ENCODE measurements at places on chromosomes 7 and 10.

GRCh38 chr10:23338155-23338828 lies 6.3 kb downstream of the C10orf67 start:
- peak; percentile 60 for DNase-seq

GRCh38 chr7:129832701-129833227 lies 120.0 kb downstream of the UBE2H start:
- DNase-seq: no peak

DNA sequence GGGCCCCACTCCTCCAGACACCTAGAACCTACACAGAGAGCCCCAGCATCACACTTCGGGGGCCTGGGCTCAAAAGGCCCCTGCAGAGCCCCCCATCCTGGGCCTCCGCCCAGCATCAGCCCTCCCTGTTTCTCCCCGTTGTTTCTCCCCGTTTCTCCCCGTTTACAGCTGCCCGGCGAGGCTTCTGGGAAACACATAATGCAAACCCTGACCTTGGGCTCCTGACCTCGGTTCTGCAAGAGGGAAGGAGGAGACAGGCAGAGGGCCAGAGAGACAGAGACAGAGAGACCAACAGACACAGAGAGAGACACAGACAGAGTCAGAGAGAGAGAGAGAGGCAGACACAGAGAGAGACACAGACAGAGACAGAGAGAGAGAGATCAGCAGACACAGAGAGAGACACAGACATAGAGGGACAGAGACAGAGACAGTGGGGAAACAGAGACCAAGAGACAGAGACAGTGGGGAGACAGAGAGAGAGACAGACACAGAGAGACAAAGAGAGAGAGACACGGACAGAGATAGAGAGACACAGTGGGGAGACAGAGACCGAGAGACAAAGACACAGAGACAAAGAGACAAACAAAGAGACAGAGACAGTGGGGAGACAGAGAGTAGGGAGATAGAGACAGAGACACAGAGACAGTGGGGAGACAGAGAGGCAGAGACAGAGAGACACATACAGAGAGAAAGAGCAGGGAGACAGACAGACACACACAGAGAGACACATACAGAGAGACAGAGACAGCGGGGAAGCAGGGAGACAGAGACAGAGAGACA lies 12.5 kb downstream of the VENTX start:
- no peak for DNase-seq

DNA sequence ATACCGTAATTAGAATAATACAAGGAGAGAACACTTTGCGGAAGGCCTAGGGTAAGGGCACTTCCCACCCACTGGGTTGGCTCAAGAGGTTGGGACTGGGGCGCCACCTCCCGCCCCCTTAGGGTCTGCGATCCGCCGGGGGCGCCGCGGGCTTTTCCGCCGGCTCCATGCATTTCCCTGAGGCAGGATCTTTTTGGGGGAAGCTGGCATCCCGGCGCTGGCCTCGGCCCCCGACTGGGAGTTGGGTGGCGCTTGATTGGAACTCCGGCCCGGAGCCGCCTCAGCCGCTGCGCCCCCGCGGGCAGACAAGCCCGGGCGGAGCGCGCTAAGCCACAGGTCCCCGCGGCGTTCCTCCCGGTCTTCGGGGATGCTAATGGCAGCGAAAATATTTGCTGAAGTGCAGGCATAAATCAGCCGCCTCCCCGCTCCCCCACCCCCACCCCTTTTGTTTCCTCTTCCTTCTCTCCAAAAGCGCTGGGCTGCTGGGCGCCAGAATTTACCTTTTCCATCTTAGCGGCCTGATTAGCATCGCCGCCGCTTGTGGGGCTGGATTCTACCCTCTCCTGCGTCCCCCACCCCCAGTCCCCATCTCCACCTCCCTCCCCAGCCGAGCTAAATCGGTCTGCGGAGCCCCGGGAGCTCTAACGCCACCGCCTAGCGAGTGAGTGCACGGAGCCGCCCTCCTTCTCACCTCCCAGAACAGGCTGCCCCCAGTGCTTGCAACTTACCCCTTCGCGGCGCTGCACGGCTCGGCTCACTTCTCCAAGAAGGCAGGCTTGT lies 5.1 kb downstream of the UNC5B start:
- no peak for DNase-seq

- no peak for DNase-seq
Observed at GRCh38 chr10:67783606-67784294, 54.2 kb downstream of the DNAJC12 start.

- DNase-seq: no peak
Observed at GRCh38 chr10:95674643-95675042, 18.1 kb upstream of the ALDH18A1 start.

GRCh38 chr10:48377751-48378530 lies 71.5 kb downstream of the MAPK8 start:
- no peak for DNase-seq

DNA sequence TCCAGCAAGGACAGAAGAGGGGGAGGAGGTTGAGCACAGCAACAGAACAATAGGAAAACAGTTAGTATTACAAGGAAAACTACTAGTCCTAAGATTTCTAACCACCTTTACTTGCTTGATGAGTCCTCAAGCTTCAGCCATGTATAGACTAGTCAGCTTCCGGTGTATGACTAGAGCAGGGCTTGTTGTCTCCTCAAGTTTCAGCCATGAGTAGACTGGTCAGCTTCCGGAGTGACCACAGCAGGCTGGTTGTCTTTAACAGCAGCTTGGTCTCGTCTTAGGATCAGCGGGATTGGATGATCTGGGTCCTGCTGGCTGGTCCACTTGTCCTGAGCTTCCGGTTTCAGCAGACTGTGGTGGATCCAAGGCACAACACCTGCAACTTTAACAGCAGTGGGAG lies 10.6 kb upstream of the ZNF239 start:
- no peak for DNase-seq

DNA sequence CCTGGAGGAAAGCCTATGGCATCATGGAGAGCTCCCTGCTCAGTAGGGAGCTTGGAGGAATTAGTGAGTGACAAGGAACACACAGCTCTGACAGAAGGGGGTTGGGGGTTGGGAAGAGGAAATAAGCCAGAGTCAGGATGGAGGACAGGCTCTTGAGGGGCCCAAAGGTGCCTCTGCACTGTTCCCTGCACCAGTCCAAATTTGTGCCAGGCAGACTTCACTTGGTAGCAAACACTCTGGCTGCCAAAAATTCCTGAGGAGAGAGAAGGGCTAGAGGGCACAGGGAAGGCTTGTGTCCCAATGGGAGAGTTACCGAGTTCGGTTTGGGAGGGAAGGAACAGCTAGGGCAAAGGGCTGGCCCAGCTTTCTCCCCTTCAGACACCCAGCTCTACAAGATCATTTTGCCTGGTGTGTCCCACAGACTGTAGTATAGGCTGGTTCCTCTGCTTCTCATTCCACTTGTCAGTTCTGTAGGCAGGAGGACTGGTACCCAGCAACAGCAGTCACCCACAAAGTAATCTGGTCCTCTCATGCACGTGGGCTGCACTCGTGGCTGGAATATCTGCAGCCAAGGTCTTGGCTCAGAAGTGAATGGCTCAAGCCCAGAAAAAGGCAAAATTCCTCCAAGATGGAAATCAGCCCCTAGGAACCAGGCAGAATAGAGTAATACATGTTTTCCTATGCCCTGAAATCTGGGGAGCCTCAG lies 8.0 kb upstream of the KCNIP2 start:
- no peak for DNase-seq

DNA sequence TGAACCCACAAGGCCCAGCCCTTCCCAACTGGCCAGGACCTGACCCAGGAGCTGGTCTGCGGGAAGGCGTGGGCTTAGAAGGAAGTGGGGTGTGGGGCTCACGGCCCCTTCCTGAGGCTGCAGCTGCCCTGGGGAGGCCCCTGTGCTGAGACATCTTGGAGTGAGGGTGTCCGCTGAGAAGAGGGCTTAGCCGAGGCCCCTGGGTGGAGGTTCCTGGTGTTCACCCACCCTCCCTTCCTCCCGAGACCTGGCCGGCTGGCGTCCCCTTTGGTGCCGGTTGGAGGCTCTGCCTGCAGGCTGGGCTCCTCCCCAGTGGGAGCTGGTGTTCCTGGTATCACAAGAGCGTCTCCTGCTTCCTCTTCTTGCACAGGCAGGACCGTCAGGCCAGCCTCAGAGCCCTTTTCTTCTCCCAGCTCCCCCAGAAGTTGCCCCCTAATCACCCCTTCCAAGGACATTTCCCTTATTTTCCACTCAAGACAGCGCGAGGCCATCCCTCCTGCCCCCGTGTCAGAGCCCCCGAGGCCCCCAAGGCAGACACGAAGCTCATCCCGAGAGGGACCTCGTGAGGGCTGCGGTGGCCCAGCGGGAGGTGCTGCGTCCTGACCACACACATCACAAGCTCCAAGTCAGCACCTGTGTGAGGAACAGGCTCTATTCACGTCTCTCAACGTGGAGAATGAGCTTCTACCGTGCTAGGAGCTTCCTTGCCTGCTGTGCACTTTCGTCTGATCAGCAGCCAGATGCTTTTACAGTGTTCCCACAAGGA lies 25.1 kb upstream of the FAM20C start:
- DNase-seq: no peak

DNA sequence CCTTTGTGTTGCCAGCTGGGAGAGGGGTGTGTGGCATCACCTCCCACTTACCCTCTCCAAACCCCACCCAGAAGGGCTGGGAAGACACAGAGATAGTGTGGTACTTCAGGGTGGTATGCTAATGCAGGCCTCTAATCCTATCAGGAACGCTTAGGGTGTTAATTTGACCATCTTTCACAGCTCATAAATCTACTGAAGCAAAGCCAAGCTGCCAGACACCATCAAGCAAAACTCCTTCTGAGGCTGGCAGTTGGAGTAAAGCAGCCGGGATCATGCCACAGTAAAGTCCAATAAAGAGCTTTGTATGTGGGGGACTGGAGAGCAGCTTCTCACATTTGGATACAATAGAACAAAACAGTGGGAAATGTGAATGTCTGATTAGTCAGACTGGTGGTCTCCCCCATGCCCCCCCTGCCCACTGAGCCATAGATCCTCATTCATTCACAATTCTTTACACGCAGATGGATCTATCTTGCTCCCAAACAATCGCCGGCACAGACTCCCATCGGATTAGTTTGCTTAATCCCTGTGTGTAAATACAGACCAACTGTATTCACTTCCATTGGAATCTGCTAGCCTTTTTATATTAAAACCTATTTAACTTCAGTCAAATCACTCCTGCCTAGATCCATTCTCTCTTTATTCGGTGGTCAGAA lies 29.6 kb downstream of the FGFBP3 start:
- no peak for DNase-seq

GRCh38 chr10:126001576-126001975 lies 105.2 kb downstream of the FANK1 start:
- no peak for DNase-seq

DNA sequence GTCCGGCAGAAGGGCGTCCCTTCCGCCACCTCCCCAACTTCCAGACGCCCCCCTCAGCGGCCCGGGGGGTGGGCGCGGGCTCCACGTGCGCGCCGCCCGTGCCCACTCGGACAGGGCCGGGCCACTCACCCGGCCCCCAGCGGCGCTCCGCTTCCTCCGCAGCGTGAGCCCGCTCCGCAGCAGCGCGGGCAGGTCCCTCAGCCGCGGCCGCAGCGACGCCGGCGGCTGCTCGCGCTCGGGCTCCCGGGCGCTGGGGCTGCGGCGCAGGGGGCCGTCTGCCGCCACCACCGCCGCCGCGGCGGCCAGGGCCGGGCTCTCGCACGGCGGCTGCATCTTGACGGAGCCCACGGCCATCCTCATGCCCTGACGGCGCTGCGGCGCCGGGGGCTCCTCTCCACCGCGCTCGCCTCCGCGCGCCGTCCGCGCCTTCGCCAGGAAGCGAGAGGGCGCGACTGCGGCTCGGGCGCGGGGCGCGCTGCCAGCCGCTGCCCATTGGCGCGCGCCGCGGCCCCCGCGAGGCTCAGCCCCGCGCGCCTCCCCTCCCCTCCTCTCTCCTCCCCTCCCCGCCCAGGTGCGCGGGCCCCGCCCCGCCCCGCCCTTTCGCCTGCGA lies at the start of gene RAPGEF5:
Gene RAPGEF5 (minus strand): TSS at position 454 of the 610 bp plus-strand sequence. CDS start 94 bp downstream, at position 360.
- DNase-seq: no peak

DNA sequence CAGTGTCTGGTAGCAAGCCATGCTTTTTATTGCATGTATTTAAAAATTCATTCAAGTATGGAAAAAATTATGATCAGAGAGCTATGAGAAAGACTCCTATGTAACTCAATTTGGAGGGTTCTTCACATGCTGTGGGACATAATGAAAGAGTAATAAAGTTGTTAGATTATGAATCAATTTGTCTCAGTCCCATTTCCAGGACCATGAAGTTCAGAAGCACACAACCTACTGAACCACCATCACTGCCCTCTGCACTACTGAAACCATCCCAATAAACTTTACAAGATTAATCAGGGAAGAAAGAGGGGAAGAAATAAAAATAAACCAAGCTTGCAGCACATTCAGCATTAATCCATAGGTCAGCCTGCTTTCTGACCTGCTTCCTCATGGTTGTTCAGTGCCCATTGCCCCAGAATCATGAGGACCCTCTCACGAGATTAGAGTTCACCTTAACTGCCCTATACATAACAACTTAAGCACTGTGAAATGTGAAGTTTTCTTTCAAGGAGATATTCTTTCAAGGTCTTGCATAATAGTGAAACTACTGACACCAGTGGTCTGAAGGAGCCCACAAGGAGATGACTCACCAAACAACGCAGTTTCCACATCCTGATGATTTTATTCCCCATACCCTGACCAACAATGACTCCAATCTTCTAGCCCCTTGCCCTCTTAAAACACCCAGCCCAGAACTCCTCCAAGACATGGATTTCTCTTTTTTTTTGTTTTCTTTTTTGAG lies 171.5 kb upstream of the ADCY1 start:
- no peak for DNase-seq

- no peak for DNase-seq
Observed at GRCh38 chr10:69657430-69657829, 27.4 kb downstream of the FAM241B start.

DNA sequence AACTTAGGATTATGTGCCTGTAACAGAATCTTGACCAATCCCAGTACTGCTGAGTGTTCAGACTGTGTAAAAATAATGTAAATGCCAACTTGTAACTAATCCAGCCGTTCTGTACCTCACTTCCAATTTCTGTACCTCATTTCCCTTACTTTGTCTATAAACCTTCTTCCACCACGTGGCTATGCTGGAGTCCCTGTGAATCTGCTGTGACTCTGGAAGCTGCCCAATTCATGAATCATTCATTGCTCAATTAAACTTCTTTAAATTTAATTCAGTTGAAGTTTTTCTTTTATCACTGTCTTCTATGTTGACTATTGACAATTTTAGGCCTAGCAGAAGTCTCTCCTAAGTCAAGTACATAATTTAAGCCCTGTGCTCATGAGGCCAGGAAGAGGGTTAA lies 215.3 kb upstream of the RHOBTB1 start:
- no peak for DNase-seq

GRCh38 chr7:130286881-130287280 lies 6.1 kb upstream of the CPA4 start:
- DNase-seq: no peak

- DNase-seq: no peak
Observed at GRCh38 chr7:1679326-1679965, 9.4 kb downstream of the ELFN1 start.

DNA sequence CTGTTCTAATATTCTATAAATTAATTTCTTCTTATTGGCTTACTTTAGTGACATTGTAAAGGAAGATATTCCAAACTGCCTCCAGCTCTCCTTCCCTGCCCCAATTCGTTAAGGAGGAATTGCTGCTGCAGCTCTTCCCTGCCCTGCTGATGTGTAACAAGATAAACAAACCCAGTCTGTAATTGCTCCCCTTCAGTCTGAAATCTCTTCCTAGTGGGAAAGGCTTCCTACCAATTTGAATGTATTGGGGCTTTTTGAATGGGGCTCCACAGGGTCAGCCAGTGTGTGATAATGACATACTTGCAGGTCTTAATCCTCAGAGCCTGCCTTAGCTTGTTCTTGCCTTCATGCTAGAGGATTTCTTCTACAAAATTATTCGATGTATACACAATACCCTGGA lies 849.9 kb upstream of the GHITM start:
- no peak for DNase-seq

Data from HepG2 (cell line).